RPMI7951 (cell line): ENCODE measurements at places on chromosomes 3 and 15. TPM values are rescaled to one million over a fixed set of nuclear protein-coding genes. Genes with fewer than 3 reads are reported as not detected.

DNA sequence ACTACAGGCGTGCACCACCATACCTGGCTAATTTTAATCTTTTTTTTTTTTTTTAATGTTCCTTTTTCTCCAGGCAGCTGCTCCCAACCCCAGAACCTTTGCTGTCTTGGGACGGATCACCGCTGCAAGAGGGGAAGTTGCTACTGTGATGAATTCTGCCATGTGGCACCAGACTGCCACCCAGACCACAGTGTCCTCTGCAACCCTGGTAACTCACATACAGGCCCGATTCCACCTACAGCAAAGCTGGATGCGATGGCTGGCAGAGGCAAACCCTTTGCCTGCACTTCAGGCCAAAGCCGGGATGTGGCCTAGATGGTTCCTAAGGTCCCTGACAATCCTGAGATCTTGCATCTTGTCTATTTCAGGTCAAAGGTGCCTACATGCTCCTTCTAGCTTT is 12.7 kb upstream of the MUC20 start:
- DNase-seq: no peak

DNA sequence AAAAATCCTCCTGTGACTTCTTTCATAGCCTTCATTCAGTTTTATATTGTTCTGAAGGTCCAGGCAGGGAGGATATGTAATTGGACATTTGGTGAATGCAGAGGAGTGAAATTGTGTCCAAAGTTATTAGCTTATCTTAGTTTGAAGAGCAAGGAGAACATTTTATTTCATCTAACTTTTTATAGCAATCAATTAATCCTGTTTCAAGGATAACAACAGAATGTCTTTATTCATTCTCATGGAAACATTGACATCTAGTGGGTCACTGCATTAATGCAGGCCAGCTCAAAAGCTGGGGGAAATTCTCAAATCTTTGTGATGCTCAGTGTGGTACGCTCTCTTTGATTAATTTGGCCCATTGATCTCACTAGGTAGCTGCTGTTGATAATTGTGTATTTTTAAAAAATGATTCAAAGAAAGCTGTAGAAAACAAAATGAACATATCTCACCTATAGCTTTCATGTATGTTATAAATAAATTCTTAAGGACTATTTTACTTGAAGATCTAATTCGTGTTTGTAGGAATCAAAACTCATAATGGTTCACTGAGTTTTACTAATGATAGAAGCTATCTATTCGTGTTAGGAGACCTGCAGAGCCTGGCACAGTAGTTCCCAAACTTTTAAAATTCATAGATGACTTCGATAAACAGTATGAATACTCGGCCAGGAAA is 150.8 kb upstream of the KCNMB2 start:
- peak; percentile 37 for DNase-seq

DNA sequence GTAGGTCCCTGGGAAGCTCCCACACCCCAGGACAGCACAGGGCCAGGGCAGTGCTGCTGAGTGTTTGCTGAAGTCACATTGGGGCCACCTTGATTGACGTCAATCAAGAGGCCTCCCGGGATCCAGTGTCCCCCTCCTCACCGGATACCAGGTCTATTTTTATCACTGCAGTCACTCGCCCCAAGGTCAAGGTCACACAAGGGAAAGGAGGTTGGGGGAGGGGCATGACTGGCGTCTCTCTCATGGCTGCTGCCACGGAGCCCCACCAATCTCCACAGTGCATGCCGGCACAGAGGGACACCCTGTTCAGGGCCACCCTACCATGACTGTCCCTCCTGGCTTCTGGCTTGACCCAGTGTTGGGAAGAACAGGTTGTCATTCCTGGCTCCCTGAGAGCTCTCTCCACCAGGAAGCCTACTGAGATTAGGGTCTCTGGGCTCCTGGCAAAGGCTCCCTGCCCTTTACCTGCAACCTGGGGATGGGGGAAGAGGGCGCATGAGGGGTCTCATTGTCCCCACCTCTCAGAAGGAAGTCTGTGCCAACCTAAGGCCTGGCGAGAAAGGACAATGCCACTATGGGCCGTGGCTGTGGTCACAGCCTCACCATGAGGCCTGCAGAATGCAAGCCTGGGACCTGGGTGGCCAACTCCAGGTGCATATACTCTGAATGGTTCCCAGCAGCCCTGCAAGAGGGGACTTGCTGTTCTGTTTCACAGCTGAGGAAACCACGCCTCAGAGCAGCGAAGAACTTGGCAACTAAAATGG is 1.5 kb downstream of the MYL3 start:
- DNase-seq: no peak

DNA sequence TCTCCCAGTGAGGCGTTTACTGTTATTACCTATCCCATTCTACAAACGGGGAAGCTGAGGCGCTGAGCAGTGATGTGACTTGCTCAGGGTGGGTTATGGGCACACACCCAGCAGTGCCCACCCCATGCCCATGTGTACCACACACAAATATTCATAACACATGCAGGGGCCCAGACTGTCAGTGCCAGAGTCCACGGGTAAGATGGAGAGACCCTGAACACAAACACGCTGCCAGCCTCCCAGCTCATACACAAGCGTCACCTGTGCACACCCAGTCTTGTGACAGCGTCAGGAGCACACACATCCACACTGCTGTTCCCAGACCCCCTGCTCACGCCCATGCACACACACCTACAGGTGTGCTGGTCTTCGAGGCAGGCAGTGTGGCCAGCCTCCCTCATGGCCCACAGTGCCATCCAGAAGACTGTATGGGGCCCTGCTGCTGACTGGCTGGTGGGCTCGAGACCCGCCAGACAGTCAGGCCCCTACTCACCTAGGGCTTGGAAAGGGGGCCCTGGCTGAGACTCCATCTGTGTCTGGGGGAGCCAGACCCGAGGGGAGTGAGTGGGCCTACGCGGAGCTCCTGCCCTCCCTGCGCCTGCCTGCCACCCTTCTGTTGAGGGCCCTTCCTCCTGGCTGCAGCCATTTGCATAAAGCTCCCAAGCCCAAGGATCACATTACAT is 39.4 kb downstream of the DNAJB8 start:
- no peak for DNase-seq

Gene ULK4
- 8.4 and 9.0 TPM in 2 replicates for total RNA-seq

DNA sequence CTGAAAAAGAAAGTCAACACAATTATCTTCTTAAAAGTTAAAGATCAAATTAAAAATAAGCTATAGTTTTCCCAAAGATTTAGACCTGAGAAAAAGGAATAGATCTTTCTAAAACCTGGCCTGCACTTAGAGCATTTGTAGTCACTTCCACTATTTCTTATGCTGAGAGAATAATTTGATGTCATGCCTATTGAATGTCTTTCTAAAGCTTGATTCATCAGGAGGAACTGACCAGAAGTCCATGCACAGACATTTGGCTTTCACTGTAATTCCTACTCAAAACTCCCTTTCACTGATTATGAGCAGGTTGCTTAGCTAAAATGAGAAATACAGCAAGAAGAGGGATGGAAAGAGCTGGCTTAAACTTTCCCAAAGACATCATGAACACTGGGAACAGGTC is 4.3 kb downstream of the GREM1 start:
- DNase-seq: no peak

GRCh38 chr3:14333215-14333614 is 69.2 kb upstream of the SLC6A6 start:
- no peak for DNase-seq

DNA sequence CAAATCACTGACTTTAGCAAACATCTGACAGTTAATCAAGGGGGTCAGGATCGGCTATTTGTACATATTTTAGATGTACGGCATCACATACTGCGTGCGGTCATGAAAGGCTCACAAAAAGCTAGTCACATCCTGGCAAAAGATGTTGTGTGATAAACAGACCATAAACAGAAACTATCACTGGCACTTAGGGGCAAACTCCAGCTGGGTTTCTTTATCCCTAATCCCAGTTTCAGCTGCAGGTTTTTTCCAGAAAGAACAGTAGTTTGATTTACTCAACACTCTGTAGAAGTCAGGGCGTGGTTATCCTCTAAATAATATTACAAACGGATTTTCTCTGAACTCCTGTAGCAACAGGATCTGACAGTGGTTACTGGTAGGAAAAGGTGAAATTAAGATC is 112.4 kb upstream of the BHLHE40 start:
- peak; percentile 87 for DNase-seq

Gene NR2E3
- not detected in 2 replicates for total RNA-seq

DNA sequence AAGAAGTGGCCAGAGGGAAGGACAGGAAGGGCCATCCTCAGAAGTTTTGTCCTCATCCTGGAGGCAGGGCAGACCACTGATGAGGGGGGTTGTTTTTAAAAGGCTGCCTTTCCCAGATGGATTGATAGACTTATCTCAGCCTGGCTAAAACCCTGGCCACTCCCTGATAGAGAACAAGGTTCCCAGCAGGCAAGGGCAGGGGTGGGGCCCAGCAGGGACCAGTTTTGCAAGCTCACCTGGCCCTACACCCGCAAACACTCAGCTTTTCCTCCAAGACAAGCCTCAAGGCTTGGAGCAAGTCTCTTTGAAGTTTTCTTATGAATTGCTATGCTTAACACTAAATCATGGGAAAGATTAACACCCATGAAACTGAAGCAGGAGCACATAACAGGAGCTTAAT is 9.1 kb downstream of the LIPC start:
- no peak for DNase-seq

Gene IQCF6
- not detected in 2 replicates for total RNA-seq
